Fibroblast of mammary gland (primary cell): ENCODE measurements at places on chromosomes 12 and 14.

- DNase-seq: no peak
Observed at GRCh38 chr12:108325018-108325358, 14.1 kb downstream of the CMKLR1 start.

- peak; percentile 70 for DNase-seq
Observed at GRCh38 chr12:26789731-26790644, 43.0 kb downstream of the ITPR2 start.

DNA sequence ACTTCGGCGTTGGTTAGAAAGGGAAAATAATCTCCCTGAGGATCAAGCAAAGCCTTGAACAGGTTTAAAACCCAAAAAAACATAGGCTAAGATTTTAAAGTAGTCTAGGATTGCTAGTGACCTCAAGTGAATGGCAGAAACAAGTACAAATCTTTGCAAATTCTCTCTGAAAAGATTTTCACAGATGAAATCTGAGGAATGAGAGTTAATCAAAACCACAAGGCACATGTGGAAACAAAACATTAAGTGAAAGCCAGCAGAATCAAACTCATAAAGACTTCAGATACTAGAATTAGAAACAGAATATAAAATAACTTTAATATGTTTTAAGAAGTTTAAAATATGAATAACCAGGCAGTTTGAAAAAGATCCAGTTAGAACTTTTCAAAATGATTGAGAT lies 52.2 kb upstream of the CFL2 start:
- DNase-seq: peak; percentile 44

DNA sequence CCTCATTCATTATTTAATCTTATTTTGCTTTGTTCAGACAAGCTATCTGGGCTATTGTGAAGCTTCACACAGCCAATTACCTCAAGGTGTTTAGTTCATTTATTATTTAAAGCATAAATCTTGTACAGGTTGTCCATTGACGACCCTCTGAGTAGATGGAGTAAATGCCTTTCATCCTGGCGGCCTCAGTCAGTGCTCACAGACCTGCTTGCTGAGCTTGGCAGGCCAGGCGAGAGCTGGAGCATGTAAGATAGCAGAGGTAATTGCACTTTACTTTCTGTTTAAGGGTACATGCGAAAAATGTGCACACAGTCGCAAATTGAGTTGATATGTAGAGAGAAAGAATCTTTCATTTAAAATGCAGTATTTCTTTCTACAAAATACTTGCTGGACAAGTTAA lies 224.4 kb downstream of the NPAS3 start:
- DNase-seq: no peak

- no peak for DNase-seq
Observed at GRCh38 chr12:5489760-5490406, 58.0 kb downstream of the NTF3 start.

DNA sequence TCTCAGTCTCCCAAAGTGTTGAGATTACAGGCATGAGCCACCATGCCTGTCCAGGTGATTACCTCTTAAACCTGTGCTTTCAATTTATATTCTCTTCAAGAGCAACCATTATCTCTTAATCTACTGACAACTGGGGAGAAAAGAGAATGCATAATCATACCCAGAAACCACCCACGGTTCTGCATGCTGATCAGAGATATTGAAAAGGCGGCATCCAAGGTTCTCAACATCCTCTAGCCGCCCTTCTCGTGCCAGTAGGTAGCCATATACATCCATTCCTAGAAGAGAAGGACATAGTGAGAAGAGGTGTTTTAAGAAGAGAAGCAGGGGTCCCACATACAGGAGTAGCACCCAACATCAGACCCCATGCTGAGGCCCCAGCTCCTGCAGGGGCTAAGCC lies 20.8 kb downstream of the ANAPC7 start:
- DNase-seq: no peak

GRCh38 chr14:74807853-74808545 lies 44.9 kb downstream of the YLPM1 start:
- DNase-seq: no peak

GRCh38 chr14:53743371-53743770 lies 213.3 kb downstream of the BMP4 start:
- DNase-seq: no peak

DNA sequence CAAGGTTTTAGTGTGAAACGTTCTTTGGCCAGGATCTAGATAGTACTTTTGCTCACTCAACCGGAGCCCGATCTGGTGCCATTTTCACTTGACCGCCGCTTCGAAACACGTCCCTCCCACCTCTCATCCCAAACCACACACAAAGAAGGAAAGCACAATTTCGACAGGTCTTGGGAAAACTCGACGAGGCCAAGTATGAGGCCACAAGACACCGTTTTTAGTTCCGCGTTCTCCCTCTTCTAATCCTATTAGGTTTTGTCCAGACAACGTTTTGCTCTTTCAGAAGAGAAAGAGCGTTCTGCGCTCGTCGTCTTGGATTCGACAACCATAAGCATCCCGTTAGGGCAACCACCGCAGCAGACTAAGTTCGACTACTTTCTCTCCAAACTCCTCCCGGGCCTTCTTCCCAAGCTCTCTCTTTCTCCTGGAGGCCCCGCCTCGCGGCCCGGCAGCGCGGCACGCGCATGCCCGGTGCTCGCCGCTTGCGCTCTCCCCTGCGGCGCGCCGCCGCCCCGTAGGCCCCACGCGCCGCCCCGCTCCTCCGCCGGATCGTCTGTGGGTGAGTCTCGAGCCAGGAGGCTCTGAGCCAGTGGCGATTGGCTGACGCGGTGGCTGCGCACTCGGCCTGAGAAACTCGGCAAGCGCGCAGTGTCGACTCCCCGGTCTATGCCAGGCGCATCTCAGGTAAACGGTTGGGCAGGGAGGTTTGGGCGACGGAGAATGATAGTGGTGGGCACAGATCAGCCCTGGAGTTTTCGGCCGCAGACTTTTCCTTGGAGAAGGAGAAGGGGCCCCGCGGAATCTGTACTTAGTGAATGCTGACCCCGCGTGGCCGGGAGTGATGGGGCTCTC lies at the start of gene MIPOL1:
Gene MIPOL1 (plus strand): TSS at position 517 of the 852 bp plus-strand sequence. CDS start 49,952 bp downstream, outside the sequence.
- peak; percentile 82 for DNase-seq

DNA sequence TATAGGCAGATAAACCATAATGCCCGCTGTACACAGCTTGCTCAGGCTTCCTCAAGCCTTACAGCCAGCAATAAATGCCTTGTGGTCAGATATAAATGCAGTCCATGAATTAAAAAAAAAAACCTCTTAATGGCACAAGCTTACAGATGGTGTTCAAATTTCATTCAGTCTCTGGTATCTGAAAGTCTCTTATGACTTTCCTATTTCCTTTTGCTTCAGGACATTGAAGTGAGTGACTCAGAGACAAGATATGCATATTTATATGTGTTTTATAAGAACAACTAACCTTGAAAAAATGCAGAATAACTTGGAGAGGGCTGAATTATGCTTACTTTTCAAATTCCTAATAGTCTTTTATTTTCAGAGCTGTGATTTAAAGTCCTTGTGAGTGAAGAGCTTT lies 426.9 kb upstream of the MIS18BP1 start:
- DNase-seq: peak; percentile 73

DNA sequence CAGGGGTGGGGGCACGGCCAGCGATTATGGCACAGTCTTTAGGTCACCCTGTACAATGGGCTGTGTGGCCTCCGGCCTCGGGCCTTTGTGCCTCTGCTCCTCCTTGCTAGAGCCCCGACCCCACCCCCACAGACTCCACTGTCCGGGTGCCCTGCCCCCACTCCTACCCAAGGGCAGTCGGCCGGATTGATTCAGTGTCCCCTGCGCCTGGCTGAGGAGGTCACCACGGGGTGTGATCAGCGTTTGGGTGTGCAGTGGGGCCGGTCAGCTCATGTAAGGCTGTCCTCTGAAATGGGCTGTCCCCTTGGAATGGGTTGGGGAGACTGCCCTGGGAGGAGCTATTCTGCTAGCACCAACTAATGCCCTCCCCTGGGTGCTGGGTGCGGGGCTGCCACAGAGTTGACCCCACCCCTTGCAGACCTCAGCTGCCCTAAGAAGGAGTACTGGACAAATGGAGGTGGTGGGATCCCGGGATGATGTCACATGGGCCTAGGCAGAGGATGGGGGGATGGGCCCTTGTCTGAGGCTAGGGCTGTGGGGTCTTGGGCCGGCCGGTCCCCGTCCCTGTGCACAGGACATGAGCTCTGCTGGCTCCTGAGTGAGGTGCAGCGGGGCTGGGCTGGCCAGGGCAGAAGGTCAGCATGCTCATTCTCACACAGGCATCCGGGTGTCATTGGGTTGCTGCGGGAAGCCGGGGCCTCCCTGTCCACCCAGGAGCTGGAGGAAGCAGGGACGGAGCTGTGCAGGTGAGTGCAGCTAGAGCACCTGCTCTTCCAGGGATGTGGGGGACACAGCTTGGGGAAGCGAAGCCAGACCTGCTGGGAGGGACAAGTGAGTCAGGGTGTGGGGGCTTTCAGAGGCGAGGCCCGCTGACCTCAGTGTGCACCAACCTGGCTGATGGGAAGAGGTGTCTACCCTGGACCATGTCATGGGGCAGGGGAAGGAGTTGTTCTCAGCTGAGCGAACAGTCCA lies 23.4 kb downstream of the ASPG start:
- no peak for DNase-seq

GRCh38 chr12:72612171-72612570 lies 340.0 kb downstream of the TRHDE start:
- DNase-seq: no peak

DNA sequence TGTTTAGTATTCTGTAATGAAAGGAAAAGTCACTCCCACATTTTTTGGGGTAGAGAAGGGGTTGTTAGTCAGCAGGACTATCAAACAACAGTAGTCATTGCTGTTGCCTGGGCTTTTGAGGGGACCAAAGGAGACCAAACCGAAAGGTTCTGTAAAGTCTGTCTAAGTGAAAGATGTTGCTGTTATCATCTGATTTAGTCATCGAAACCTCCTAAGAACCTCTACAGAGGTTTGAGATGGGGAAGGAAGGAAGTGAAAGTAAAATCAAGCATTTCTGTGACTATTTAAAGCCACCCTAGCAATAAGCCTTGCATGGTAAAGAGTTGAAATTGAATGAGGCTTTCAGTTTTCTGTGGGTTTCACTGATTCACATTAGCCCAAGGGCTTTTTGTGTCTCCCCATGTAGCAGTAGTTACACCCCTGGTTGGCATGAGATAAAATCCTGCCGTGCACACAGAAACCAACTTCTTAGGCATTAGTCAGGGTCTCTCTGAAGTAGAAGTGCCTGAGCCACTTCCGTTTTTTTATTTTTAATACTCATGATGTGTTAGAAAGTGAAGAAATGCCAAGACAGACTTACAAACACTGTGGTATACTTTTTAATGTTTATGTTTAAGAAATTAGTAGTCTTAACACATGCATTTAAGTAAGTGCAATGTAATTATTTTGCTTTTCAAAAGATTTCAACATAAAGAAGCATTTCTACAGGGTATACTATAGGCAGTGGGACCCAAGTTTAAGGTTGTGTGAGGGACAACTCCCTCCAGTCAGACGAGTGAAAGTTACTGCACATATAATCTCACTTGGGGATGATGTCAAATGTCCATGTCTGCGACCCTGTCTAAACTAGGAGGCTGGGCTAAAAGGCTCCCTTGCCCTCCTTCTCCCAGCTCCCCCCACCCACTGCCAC lies 50.4 kb downstream of the DYRK2 start:
- DNase-seq: peak; percentile 20

DNA sequence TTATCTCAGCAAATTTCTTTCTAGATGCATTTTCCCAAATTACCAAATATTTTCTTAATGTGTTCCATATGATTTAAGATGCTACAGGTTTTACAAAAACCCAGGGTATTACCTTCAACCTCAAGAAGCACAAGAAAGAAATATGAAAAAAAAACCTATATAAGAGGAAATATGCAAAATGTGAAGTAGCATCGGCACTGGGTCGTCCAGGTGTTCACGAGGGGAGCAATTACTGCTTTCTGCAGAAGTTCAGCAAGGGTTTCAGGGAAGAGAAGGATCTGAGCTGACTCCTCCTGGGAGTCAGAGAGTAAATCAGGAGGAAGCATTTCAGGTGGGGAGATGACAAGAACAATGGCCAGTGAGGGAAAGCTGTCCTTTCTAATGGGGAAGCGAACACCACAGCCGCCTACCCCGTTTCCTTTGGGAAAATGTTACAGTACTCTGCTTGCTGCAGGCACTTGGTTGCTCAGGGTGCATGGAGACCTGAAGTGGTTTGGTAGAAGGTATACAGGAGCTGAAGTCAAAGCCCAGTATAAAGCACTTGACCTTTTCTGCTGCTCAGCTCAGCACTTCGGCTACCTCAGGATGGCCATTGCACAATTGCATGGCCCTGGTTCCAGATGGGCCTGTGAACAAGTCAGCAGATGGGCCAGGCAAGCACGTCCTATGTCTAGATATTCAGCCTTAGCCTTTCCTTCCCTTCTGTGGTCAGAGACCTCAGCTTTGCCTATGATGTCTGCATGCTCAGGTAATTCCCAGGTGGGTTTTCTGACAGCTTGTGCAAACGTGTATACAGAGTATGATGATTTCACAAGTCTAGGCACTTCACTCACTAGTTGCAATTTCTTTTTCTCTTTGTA lies 155.6 kb downstream of the PAX9 start:
- no peak for DNase-seq

- no peak for DNase-seq
Observed at GRCh38 chr14:94494085-94494484, 15.2 kb downstream of the SERPINA12 start.

- peak; percentile 68 for DNase-seq
Observed at GRCh38 chr12:47967461-47968321, 4.3 kb downstream of the TMEM106C start.

DNA sequence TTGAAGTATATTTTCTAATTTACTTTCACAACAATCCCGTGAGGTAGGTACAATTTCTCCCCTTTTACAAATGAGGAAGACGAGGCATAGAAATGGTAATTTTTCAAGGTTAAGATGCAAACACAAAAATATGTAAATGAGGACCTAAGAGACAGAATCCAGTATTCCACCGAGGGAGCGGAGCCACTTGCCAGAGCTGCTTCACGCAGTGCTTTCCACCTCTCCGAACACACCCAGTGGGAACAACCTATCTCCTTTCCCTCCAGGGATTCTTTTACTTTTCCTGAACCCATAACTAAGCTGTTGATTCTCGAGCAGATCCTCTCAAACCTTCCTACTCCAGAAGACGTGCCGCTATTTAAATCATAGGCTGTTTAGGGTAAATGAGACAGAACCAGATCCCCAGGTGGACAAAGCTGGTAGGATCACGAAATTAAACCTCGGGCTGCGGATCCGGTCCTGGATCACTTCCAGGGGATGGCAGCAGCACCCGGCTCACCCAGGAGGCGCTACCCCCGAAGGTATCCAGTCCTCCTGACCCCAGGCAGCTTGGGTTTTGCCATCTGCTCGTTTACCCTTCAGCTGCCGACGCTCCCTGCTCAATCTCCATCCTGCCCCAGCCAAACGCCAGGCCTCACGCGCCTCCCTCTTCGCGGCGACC lies 1.5 kb downstream of the DDHD1 start:
- peak; percentile 46 for DNase-seq

DNA sequence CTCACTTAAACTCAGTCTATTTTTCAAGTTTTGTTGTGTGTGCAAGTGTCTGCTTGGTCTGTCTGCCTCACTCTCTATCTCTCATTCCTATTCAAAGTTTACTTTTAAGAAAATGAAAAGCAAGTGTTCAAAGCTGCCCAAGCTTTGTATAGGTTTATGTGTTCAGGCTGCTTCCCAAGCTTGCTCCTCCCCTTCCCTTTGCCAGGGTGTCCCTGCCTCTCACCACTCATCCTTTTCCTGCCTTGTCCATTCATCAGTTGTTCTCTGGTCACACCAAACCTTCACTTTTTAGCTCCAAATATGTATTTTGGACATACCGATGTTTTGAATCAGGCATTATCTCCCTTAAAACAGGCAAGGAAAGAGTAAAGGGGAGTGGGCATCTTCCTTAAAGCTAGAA lies 41.3 kb downstream of the STK38L start:
- DNase-seq: peak; percentile 32

- no peak for DNase-seq
Observed at GRCh38 chr12:100186071-100186470, 14.5 kb upstream of the ACTR6 start.

GRCh38 chr12:47238669-47239114 lies 158.9 kb upstream of the AMIGO2 start:
- peak; percentile 45 for DNase-seq
